ENCODE measurements at places on chromosomes 3 and 15. TPM values are rescaled to one million over a fixed set of nuclear protein-coding genes. Genes with fewer than 3 reads are reported as not detected.

The TFDP2 gene
- 168 TPM for total RNA-seq

DNA sequence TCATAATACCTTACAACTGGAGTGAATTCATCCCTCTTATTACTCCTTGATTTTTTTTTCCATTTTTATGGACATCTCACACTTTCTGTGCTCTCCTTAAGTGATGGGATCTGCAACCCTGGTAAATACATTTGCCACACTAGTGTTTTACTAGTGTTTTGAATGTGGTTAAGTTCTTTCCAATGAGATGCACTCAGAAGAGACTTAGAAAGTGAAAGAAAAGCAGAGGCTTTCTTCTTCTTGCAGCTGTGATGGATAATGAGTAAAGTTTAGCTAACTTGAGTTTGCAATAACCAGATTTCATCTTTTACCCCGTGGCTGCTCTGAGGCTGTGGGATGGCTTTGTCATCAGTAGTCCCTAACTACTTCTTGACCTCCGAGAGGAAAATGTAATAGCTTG, 1248.4 kb downstream of the NSUN3 start:
- DNase-seq: no peak

The OCA2 gene
- 4.5 TPM for total RNA-seq

DNA sequence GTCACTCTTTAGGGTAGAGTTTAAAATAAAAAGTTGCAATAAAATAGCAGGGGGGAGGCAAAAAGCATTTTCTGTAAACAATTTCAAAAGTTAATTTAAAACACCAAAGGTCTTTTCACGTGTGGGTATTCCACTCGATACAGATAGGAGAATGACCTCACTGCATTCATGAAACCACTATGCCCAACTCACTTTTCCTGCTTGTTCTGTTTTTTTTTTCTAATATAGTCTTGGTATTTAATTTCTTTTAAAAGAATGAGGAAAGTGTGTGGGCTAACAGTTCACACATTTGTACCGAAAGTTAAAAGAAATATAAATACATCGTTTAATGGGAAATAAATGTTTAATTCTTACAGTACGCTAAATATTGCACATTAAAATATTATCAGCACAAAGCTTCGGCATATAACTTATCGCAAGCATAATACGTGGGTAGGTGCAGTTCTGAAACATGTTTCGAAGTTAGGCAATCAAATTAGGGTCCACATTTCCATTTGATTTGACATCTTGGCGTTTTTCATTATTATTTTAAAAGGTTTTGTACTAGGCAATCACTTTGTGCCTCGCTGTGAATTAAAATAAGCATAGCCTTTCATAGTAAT, 41.4 kb downstream of the VGLL4 start:
- DNase-seq: no peak

- no peak for DNase-seq
Measured at GRCh38 chr15:62749036-62749815, 293.3 kb upstream of the TPM1 start.

The RUBCN gene
- 159 TPM for total RNA-seq

DNA sequence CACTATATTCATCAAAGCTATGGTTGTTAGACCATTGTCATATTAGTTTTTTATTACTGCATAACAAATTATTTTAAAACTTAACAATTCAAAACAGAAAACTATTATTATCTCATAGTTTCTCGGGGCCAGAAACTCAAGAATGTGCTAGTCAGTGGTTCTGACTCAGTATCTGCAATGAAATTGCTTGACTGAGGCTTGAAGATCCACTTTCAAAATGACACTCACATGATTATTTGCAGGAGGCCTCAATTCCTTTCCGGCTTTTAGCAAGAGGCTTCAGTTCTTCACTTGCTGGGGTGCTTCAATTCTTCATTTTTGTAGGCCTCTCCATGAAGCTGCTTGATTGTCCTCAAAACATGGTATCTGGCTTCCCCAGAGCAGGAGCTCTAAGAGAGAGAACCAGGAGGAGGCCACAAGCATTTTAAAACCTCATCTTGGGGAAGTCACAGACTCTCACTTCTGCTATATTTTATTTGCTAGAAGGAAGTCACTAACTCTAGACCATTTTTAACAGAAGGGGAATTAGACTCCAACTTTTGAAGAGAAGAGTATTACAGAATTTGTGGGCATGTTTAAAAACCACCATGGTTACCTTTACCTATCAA, 383.7 kb downstream of the MFSD1 start:
- no peak for DNase-seq

DNA sequence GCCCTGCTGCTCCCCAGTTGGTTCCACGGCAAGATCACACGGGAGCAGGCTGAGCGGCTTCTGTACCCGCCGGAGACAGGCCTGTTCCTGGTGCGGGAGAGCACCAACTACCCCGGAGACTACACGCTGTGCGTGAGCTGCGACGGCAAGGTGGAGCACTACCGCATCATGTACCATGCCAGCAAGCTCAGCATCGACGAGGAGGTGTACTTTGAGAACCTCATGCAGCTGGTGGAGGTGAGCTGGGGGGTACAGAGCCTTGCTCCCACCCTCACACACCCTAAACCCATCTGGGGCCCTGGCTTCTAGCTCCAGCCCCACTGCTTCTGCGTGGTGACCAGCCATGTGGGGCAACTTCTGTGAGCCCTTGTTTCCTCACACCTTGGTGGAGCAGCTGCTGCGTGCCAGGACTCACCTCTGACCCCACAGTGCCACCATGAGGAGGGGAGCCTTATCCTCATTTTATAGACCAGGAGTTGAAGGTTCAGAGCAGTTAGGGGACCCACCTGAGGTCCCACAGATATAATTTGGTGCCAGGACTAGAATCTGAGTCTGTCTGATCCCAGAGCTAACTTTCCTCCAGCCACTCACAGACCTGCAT, 13.3 kb upstream of the LMAN1L start:
- DNase-seq: no peak

DNA sequence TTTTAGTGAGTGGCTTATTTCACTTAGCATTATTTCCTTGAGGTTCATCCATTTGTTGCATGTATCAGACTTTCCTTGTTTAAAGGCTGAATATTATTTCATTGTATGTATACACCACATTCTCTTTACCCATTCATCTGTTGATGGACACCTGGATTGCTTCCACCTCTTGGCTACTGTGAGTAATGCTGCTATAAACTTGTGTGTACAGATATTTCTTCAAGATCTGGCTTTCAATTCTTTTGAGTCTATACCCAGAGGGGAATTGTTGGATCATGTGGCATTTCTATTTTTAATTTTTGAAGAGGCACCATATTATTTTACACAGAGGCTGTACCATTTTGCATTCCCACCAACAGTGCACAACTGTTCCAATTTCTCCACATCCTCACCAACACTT, 313.5 kb downstream of the RPLP1 start:
- DNase-seq: no peak

DNA sequence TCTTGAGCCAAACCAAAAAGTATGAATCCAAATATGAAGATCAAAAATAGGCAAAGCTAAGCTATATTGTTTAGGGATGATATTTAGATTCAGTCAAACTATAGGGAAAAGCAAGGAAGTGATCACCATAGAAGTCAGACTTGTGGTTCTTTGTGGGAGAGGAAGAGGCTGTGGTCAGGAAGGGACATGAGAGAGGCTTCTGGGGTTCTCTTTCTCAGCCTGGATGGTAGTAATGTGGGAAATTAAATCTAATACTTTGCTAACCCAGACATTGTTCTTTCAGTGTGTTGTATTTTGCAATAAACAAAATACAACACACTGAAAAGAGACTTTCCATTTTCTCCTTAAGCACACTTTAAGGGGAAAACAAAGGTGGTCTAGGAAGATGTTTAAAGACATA, 3.1 kb downstream of the CX3CR1 start:
- no peak for DNase-seq

DNA sequence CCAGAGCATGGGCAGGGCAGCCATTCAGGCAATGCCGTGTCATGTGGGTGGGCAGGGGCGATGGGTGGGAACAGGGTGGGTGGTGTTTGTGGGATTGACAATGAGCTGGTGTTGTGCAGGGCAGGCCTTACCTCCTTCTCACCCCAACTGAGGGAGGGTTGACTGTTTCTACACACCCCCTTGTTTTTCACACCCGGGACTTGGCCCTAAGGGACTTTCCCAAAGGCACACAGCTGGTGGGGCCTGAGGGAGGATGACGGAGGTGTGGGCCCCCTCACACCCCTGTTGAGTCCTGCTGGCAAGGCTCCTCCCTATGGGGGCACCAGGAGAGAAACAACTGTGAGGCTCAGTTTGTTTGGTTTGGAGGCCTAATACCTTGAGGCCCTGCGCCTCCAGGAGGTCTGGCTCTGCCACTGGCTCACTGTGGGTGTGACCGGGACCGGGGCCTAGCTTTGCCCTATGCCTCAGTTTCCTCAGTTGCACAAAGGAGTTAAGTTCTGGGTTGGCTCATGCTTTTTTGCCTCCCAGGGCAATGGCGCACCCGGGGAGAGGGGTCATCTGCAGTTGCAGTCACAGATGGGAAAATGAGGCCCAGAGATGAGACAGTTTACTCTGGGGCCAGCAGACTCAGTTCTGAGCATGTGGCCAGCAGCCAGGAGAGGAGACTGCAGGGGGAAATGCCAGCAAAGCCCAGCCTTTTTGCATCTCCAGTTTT, 5.1 kb upstream of the DNAH1 start:
- no peak for DNase-seq

GRCh38 chr3:42092006-42092405, 849 bp downstream of the TRAK1 start:
- no peak for DNase-seq

- DNase-seq: no peak
Measured at GRCh38 chr15:94182883-94183282, 48.5 kb upstream of the MCTP2 start.

The PLSCR5 gene
- not detected for total RNA-seq

The WDR93 gene
- 12.3 TPM for total RNA-seq

GRCh38 chr3:39327746-39328349, 1.7 kb upstream of the CCR8 start:
- DNase-seq: no peak

The P2RY12 gene
- total RNA-seq: not detected

The CIP2A gene
- 18.0 TPM for total RNA-seq

GRCh38 chr3:158430968-158431367, 140.0 kb upstream of the MLF1 start:
- no peak for DNase-seq

Measured in testis (tissue), 5 donors.